Suppressor macrophage treated with lipopolysaccharide for 1 hour (primary cell): ENCODE measurements at places on chromosomes 2 and 18.

DNA sequence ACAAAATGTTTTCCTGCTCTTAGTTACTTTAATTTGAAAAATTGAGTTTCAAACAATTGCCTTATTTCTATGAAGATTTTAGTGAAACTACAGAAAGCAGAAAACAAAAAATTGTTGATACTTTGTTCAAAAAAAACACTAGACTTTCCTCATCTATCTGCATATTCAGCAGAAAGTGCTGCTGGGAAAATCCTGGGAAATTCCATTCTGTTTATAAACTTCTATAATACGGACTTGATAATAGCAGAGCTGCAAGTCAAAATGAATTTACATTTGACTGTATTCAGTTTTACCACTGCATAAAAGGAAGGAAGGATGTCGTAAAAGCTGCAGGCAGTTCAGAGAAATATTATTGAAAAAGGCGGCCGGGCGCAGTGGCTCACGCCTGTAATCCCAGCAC is 24.9 kb upstream of the ERICH2 start:
- DNase-seq, result peak; percentile 55

GRCh38 chr2:236523249-236523648 is 46.4 kb upstream of the ACKR3 start:
- DNase-seq, result no peak

GRCh38 chr2:147331790-147332419 is 512.9 kb upstream of the ACVR2A start:
- DNase-seq, result peak; percentile 51

DNA sequence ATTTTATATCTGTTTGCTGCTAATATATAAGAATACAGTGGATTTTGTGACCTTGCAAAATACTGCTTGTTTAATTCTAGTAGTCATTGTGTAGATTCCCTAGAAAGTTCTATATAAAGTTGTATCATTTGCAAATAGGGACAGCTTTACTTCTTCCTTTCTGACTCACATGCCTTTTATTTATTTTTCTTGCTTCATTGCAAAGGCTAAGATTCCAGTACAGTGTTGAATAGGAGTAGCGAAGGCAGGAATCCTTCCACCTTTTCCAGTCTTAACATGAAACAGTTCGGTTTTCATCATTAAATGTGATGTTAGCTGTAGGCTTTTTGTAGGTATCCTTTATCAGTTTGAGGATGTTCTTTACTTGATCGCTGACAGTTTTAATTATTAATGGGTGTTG is 58.1 kb downstream of the DGKD start:
- DNase-seq, result no peak

DNA sequence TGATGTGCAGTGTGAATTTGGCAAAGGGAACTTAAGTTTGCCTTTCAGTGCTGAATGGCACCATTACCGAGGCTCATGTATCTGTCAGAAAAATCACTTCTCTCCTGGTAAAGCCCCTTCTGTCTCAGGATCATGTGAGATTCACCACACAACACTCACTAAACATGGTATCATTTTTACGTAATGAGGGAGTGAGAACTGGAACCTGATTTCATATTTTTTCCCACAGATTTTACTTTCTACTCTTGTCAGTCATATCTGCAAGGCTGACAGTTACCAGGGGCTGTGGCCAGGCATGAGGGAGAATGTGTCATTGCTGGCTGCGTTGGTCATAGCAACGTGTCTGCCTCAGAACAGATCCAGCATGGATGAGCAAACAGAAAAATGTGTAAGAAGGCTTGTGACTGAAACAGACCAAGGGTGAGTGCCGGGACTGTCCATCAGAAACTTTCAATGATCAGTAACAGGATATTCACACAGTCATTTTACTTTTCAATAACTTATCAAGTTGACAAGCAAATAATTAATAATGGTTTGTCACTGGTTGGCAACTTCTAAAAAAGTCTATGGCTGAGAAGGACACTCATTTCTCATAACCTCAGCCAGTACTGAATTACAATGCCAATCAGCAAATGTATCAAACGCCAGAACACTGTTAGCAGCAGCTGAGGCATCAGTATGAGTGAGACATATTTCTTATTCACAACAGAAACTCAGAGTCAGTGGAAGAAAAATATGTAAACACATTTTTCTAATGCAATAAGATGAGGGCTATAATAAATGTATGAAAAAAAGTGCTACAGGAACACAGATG is 100.5 kb downstream of the CDC42EP3 start:
- peak; percentile 87 for DNase-seq

GRCh38 chr2:133054297-133054696 is 384.3 kb upstream of the LYPD1 start:
- no peak for DNase-seq

DNA sequence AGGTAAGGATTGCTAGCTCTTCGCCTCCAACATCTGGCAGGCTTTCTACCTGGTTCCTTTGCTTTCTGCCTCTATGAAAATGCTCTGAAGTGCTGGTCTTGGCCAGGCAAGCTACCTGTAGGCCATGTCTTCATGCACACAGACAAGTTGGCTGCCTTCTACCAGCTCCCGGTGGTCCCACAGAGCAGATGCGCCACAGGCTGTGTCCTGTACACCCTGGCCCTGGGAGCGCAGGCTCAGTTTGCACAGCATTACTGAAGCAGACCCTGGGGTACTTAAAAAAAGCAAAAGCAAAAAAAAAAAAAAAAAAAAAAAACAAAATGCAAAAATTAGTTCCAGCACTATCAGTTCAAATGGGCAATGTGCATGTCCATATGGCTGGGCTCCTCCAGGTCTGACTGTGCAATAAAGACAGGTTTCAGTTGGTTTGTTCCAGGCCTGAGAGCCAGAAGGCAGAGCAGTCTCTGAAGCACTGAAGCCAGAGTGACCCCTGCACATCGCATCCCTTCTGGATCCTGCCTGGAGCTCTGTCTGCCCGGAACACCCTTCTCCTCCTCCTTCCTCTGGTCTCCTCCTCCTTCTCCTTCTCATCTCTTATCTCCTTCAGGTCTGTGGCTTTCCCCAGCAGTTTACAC is 288.0 kb upstream of the REV1 start:
- no peak for DNase-seq

- no peak for DNase-seq
Observed at GRCh38 chr18:73711256-73711655, 436.4 kb downstream of the FBXO15 start.

- no peak for DNase-seq
Observed at GRCh38 chr2:107393516-107393915, 433.2 kb upstream of the RGPD4 start.

DNA sequence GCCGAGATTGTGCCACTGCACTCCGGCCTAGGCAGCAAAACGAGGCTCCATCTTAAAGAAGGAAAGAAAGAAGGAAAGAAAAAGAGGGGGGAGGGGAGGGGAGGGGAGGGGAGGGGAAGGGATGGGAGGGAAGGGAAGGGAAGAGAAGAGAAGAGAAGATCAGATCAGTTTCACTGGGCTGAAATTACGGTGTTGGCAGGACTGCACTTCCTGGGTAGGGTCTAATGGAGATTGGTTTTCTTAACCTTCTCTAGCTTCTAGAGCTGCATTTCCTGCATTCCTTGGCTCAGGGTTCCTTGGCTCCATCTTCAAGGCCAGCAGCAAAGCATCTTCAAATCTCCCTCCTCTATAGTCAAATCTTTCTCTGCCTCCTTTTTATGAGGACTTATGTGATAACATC is 349.1 kb upstream of the CRIM1 start:
- no peak for DNase-seq

GRCh38 chr2:105187531-105187930 is 54.0 kb upstream of the GPR45 start:
- no peak for DNase-seq

- DNase-seq, result no peak
Observed at GRCh38 chr2:72033636-72034035, 114.0 kb downstream of the CYP26B1 start.

DNA sequence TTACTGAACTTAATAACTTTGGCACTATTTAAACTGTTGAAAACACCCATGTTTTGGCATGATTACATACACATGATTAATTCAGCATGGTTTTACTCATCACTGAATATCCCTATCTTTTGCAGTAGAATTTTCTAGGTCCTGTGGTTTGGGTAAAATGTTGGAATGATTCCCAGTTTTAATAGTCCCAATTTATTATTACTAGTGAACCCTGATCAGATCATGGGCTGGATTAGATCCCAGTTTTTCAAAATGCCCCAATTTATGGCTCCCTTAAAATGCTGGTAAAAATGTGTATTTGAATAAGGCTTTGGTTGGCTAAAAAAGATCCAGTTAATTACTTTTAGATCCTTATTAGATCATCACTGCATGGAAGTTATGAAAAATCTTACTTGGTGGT is 273.6 kb upstream of the NRP2 start:
- no peak for DNase-seq

GRCh38 chr18:24810561-24811305 is 350.3 kb downstream of the HRH4 start:
- no peak for DNase-seq

DNA sequence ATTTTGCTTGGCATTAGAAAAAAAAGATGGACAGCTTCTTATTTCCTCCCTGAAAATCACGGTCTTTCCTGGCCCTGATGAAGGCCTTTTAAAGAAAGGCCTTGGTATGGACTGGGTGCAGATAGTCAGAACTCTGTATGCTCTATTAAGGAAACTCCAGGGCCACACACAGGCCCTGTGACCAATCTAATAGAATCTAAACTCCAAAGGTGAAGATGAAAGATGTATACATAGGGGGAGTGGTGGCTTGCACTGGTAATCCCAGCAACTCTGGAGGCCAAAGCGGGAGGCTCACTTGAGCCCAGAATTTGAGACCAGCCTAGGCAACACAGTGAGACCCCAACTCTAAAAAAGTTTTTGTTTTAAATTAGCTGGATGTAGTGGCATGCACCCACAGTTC is 37.3 kb downstream of the OXER1 start:
- no peak for DNase-seq

GRCh38 chr2:160474319-160474645 is 19.3 kb downstream of the RBMS1 start:
- DNase-seq, result no peak

DNA sequence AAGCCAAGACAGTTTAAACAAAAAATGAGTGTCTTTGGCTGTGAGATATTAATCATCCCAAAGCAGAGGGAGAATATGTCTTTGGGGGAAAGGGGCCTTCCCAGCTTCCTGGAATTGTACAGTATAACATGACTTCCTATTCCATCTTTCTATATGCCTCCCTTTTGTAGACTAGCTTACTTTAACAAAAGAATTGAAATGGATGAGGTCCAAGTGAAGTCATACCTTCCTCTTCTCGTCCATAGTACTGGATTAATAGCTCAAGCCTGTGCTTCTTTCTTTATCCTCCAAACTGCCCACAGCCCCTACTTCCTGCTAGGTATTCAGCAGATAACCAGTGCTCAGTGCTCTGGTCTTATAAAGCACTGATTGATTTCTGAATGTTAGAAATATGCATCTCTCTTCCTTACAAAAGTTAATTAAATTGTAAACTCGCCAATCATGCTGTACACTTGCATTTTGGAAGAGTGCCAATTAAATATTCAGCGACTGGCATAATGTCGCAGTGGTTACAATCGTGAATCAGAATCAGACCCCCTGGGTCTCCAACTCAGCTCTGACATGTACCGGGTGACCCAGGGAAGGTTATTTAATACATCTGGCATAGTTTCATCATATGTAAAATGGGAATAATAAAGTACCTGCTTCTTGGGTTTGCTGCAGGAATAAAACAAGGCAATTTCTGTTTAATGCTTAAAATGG is 325.1 kb downstream of the RND3 start:
- DNase-seq, result no peak

GRCh38 chr2:231124838-231125568 is at the start of gene HTR2B:
Gene HTR2B (minus strand): TSS chr2:231125042. CDS start chr2:231123764, 1,278 bp downstream.
- DNase-seq, result peak; percentile 19
